NCI-H1092 treated with DMSO at 0.1 percent for 48 hours (cell line): ENCODE measurements at places on chromosomes 2 and 18.

DNA sequence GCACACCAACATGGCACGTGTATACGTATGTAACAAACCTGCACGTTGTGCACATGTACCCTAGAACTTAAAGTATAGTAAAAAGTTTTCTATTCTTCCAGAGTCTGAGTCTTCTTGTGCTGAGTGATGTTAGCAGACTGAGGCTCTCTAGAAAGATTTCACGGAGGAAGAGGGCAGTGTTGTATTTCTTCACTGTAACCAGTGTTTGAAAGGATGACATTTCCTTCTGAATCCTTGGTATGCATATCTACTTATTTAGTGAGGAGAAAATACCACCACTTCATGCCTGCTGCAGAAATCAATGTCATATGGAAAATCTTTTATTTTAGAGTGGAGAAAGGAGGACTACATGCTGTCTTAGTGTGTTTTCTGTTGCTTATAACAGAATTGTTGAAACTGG is 357.1 kb downstream of the CCDC85A start:
- DNase-seq, result no peak

GRCh38 chr2:227781841-227782240 is 31.8 kb upstream of the CCL20 start:
- no peak for DNase-seq

GRCh38 chr2:7604456-7604855 is 687.2 kb downstream of the RNF144A start:
- DNase-seq, result no peak

DNA sequence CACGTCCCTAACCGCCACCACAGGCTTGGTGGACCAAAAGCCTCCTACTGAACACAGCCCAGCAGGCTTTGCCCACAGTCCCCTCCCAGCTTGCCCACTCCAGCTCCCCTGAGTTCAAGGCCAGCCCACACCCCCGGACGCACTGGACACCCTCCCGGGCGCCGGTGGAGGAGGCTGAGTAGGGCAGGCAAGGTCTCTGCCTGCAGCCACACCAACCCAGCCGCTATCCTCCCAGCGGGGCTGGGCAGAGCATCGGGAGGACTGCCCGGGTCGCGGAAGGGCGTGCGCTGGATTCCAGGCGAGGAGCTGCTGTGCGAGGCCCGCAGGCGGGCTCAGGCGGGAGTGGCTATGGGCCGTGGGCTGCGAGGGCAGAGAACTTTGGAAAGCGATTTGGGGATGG is 49.5 kb downstream of the PLEKHB2 start:
- DNase-seq, result no peak

DNA sequence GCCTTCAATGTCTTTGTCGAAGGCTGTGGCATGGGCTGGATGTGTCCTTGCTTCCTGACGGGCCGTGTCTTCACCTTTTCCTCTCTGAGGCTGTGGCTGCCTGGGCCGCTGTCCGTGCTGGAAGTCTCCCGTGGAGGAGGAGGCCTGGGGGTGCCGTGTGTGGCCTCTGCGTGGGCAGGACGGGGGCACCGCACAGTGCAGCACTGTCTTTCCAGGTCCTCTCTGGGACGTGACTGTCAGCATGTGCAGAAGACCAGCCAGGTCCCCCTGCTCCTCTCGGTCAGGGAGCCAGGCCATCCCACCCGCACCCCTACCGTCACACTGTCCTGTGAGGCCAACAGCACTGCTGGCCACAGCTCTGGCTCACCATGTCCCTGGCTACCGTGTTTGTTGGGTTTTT is 64.4 kb upstream of the ZNF236 start:
- DNase-seq, result no peak

DNA sequence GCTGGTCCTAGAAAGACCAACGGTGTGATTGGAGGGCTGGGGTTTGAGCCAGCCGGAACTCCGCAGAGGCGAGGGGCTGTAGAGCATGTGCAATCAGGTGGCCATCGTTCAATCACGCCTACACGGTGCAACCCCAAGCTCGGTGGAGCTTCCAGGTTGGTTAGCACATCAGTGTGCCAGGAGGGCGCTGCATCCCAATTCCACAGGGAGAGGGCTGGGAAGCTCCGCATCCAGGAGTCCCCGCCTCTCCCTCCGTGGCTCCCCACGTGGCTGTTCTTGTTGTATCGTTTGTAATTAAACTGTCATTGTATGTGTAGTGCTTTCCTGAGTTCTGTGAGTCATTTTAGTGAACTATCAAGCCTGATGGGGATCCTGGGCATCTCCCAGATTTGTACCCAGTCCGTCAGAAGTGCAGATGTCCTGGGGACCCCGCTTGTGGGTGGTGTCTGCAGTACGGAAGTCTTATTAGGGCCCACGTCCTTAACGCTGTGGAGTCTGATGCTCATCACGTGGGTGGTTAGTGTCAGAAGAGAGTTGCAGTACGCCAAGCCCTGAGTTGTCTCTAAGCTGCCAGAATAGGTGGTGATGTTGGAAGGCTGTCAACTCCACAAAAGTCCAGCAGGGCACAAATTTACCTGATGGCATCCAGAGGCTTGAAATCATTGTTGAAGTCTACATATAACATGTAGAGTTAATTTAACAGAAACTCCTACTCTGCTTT is 20.6 kb upstream of the AMMECR1L start:
- DNase-seq, result peak; percentile 3

DNA sequence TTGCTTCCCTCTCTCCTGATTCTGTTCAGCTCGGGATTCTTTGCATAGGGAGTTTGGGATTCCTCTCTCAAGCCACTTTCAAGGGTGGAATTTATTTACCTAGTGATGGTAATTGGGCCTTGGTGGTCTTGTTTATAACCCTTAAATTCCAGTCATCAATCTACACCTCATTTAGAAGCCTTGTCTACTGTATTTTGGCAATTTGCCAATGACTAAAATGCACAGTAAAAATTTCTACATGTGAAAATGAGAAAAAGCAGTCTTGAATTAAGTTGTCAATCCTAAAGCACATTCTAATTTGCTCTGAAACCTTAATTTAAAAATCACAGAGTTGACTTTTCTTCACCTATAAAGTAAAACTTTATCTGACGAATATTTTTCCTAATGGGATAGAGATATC is 749.2 kb upstream of the CRIM1 start:
- DNase-seq, result no peak

GRCh38 chr2:104049981-104050380 is 803.9 kb upstream of the POU3F3 start:
- no peak for DNase-seq

DNA sequence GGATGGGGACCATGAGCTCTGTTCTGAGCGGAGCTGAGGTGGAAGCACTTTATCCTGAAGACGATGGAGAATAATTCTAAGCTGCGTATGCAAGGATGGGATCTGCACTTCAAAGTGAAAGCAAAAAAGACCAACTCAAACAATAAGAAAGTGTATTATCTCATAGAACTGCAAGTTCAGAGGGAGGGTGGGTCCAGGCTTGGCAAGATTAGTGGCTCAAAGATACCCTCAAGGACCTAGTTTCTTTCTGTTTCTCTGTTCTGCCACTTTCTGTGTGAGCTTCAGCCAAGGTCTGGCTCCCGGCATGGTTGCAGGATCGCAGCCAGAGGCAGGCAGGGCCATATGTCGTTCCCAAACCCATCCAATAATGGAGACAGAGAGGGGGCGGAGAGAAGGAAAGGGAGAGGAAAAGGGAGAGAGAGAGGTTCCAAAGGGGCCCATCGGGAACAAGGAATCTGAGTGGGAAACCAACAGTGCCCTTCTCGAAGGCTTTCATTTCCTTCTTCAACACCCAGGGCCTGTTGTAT is 169.2 kb upstream of the NCK2 start:
- DNase-seq, result no peak

DNA sequence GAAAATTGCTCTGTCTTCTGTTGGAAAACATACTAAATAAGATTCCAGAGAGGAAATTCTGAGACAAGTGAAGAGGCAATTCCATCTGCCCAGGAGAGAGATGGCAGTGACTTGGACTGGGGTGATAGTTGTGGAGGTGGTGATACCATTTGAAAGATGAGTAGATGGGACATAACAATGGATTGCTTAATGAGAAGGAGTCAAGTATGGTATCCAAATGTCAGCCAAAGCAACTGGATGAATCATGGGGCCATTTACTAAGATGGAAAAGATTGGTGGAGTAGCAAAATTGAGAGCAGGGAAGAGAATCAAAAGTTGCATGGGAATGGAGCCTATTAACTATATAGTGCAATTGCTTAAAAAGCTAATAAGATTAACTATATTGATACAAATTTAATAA is 222.1 kb downstream of the ETAA1 start:
- DNase-seq, result no peak

- no peak for DNase-seq
These were observed 666.1 kb downstream of the BCL11A start for GRCh38 chr2:59887366-59887765.

- peak; percentile 58 for DNase-seq
These were observed 60.0 kb downstream of the TMEM131 start for GRCh38 chr2:97935719-97936161.

- no peak for DNase-seq
These were observed 603.6 kb downstream of the FBXO15 start for GRCh38 chr18:73544032-73544431.

GRCh38 chr2:232543491-232543890 is 4.0 kb downstream of the CHRNG start:
- no peak for DNase-seq

DNA sequence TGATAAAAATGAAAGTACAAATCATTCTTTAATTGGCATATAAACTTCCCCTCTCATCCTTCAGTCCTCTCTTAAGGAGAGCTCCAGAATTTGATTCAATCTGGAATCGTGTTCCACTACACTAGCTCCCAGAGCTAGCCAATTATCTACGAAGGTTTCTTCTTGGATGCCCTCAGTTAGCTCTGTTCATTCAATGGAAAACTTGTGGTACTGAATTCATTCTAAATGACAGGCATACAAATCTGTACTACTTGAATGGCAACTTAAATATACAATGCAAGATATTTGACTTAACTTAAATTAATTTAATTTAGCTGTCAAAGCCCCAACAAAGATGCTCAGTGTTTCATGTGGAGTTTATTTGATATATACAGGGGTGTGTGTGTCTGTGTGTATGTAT is 1474.2 kb upstream of the CELF4 start:
- no peak for DNase-seq

- no peak for DNase-seq
These were observed 22.5 kb downstream of the GATA6 start for GRCh38 chr18:22191923-22192322.

GRCh38 chr18:31369478-31369877 is 7.1 kb upstream of the DSG4 start:
- DNase-seq, result no peak

DNA sequence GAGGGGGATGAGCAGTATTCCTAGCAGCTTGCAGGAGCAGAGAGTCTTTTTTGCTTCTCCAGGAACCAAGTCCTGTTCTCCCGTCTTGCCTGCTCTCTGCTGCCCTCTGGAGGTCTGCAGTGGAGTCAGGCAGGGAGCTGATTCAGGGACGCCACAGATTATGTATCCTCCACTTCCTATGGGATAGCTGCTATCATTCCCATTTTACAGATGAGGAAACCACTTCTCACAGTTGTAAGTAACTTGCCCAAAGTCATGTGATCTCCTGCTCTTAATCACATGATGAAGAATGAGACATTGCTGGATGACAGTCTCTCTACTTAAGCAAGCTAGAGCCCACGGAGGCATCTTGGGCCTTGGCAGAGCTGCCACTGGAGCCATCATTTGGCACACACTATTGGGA is 8.3 kb downstream of the SLC4A5 start:
- DNase-seq, result peak; percentile 15

GRCh38 chr2:191165176-191165643 is 14.4 kb upstream of the STAT4 start:
- DNase-seq, result peak; percentile 36

- peak; percentile 15 for DNase-seq
These were observed 13.0 kb downstream of the ANTXR1 start for GRCh38 chr2:69026026-69026425.

DNA sequence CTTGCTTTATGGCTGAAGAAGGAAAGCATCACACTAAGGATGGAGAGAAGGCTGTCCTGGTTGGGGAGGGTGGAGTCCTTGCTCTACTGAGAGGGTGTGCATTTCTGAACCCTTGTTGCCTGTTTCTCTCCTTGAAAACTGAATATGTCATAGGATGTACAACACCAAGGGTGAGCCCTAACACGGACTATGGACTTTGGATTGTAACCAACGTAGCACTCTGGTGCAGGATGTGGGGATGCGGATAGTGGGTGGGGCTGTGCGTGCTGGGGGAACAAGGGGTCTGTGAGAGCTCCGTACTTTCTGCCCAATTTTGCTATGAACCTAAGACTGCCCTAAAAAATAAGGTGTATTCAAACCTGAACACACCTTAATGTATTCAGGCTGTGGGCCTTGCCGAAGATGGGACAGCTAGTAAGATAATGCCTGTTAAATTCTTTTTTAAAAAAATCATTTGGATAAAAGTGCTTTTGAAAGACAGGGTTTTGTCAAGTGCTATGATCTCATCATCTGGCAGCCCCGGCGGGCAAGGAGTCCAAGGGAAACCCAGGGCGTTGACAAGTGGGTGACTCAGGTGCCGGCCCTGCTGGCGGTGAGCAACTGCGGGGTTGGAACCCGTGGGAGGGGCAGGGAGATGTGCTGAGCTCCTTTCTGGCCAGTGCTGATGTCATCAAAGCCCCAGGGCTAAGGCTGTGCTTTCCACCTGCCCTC is 54.0 kb downstream of the GATA6 start:
- DNase-seq, result no peak

DNA sequence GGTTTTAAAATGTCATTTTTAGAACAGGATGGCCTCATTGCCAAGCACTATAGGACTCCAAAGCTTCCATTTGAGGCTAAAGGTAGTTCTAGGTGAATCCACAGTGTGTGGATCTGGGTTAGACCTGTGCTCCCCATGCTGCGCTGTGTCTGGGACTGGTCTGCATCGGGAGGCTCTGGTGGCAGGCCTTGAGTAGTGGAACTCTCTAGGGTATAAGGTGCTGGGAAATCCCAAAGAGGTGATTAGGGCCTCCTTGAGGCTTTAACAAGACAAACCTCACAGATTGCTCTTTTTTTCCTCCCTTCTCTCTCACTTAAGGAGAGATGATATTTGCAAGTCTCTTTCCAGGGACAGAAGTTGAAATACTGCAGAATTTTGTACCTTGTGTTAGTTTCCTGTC is 9.3 kb downstream of the SEC11C start:
- no peak for DNase-seq

DNA sequence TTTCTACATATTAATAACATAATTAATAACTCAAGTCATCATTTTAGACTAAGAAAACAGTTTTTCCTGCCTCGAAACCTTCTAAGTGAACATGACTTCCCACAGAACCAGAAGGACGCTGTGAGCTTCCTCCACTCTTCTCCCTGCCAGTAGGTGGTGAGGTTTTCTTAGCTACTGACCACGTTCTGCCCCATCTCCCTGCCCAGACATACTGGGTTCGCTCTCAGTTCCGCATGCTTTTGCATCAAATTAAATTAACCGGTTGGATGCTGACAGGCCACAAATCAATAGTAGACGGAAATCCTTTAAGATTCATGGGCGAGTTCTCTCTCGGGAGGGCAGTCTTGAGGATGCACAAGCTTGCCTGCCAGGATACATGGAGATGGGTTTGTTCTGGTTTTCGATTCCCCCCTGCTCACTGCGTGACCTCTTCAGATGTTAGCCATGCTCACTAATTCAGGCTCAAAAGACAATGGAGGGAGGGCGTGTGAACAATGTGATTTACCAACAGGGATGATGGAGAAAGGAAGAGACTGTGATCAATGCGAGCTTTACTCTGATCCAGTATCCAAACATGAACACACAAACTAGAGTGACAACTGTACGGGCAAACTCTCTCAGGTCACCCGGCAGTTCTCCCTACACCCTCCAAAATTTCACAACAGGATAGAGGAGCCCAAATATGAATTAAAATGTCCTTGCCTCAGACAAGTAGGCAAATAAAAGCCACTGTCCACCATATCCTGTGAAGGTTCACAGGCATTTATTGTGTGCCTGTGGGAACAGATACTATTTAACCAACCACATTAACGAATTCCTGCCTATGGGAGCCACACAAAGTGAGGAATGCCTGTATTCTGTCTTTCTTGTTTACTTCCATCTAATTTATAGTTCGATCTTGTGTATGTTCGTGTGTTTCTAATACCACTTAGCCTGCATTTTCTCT is 375.7 kb downstream of the EIPR1 start:
- DNase-seq, result peak; percentile 1
